Stimulated activated CD4-positive, alpha-beta T cell treated with anti-CD3 and anti-CD28 coated beads, Interleukin-1b, Interleukin-23, amount 100 ng/mL, for 1 hour (primary cell): ENCODE measurements at places on chromosomes 12 and 14.

DNA sequence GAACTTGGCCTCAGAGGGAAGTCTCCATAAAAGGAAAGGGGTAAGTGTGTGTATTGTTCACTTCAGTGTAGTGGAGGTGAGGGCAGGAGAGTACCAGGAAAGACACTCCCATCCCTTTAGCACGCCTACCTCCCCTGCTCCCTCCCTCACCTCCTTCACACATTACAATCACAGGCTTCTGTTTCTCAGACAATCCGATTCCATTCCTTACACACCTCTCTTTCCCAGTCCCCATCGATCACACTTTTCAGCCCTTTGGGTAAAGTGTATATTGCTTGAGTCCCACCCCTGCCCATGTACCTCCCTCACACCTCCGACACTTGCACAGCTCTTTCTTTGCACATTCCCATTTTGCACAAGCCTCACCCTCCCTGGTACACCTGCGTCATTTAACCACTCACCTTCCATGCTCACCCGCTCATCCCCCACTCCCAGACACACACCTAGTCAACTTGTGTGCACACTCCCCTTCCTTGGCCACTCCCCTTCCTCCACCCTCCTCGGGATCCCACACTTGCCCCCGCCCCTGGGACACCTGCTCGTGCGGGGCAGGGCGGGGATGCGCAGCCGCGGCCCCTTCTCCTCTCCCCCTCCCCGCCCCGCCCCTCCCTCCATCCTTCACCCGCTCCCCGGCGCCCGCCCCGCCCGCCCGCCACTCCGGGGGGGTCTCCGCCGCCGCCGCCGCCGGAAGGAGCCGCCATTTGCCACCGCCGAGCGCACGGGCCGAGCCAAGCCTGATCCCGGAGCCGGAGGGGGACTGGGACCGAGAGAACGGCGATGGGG lies at the start of gene MARCHF9:
Gene MARCHF9, plus strand, starts transcription at position 693 of the 783 bp plus-strand sequence. CDS start 426 bp downstream, outside the sequence.
- DNase-seq, result peak; percentile 66

- DNase-seq, result no peak
These were observed 6.6 kb upstream of the PTHLH start for GRCh38 chr12:27979145-27979544.

DNA sequence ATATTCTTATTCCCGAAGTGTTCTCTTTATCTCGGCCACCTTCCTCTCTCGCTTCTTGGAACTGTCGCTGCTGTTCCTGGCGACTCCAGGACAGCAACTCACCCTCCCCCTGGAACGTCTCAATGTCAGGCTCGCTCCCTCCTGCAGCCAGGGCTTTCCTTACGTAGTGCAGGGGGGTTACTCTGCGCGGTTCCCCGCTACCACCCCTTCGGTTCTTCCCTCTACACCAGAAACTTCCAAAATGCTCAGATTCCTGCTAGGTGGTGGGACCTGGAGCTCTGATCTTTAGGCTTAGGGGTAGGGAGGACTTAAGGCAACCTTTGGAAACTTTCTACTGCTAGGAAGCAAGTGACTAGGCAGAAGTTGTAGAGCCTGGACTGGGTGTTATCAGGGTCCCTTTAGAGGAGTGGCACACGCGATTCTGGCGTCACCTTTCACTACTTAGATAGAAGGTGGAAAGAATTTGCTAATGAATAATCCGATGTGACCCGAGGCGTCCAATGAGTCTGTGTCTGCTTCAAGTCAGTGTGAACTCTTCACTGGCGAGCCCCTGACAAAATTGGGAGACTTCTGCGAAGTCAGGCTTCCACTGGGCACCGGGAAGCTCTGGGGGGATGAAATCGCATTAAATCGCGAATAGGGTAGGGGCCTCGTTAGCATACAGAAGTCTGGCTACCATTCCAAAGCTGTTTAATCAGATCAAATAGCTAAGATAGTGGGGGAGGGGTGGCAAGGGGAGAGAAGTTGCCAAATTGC lies 900 bp upstream of the DPF3 start:
- DNase-seq, result no peak

- DNase-seq, result no peak
These were observed 1.3 kb upstream of the MRPS35 start for GRCh38 chr12:27709212-27709931.

- no peak for DNase-seq
These were observed 56.6 kb upstream of the SLC6A15 start for GRCh38 chr12:84969226-84969625.

DNA sequence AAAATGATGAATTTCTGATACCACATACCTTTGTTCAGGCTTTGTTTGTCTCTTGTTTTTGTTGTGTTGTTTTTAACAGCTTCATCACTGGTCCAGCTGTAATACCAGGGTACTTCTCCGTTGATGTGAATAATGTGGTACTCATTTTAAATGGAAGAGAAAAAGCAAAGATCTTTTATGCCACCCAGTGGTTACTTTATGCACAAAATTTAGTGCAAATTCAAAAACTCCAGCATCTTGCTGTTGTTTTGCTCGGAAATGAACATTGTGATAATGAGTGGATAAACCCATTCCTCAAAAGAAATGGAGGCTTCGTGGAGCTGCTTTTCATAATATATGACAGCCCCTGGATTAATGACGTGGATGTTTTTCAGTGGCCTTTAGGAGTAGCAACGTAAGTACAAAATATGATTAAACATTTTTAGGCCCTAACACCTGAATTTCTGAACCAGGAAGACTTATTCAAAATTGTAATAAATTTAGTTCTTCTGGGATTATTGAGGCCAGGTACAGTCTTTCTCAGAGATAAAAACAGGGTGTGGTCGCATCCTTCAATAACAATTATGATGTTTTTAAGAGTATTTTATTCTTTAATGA lies 22.4 kb downstream of the RXYLT1 start:
- DNase-seq, result no peak

DNA sequence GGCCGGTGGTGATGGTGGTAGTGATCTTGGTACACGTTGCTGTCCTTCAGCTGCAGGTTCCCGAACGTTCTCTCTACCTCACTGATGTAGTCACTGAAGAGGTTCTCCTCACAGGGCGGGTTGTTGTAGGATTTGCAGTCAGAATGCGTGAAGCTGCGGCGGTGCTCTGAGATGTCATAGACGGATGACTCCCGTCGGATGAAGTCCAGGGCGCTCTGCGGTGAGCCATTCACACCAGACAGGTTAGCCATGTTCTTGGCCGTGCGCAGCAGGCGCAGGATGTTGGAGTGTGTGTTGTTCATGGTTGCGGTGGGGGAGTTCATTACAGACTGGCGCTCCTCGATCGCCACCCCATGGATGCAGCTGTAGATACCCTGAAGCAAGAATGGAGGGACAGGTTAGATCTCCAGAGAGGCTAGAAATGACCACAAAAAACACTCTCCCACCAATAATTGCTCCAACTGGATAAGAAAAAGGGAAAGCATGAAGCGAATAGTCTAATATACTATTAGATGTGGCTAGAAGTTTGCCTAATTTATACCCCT lies 367.8 kb downstream of the EMP1 start:
- no peak for DNase-seq

GRCh38 chr14:77275041-77275580 lies 4.1 kb upstream of the NGB start:
- DNase-seq, result no peak

DNA sequence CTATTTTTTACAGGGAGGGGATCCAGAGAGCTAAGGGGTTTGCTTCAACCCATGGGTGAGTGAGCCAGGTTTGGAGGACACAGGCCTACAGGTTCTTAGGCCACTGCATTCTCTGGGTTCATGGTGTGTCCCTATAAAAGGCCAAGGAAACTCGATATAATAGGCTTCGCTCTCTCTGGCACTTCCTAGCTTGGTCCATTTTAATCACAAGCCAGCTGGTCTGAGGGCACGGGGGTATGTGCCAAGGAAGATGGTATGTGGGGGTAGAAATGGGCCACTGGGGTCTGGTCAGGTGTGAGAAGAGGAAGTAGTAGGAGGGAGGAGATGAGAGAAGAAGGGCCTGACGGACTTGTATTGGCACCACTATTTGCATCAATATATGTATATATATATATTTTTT lies 4.9 kb downstream of the ETV6 start:
- DNase-seq, result no peak

- no peak for DNase-seq
These were observed 34.8 kb upstream of the FRMD6 start for GRCh38 chr14:51616724-51617409.

DNA sequence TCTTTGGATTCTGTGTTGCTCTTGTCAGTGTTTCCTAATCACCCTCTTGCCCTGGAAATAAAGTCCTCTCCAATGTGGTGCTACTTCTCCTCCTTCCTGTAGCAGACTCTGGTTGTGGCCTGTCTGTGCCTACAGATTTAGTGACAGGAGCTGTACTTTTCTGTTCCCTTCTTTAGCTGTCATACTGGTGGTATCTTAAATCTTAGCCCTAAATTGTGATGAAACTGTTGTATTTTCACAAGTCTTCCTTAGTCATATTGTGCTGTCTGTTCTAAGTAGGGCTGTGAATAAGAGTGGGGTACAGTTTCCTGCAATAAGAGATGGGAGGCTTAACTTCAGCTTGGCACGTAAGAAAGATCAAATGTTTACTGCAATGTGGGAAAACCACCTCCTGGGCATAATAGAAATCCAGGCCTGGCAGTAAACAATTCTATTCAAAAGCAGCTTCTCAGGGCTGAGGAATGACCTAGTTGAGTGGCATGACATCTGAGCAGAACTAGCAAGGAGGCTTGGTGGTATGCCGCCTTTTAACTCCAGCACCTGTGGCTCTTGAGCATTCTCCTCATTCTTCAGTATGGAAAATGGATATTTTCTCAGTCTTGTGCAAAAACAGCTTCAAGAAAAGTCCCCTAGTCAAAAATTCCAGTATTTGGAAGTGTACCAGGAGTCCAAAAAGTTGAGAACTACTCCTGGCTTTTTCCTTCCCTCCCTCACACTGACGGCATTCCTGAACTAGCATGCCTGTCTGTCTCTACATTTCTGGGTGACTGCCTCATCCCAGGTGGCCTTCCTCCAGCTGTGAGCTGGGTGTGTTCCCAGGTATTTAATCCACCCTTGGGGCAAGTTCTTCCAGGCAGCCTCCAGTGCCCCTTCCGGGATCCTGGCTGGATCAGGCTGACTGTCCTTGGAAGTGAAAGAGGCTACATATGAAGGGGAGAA lies 19.5 kb downstream of the ANO6 start:
- DNase-seq, result no peak

- DNase-seq, result no peak
These were observed 23.2 kb downstream of the EIF2B2 start for GRCh38 chr14:75025876-75026275.

- DNase-seq, result no peak
These were observed 175.8 kb downstream of the DERA start for GRCh38 chr12:16086942-16087341.

- DNase-seq, result no peak
These were observed 21.6 kb upstream of the HNF1A start for GRCh38 chr12:120956579-120957300.

- no peak for DNase-seq
These were observed 16.0 kb upstream of the EIF5 start for GRCh38 chr14:103317976-103318580.

DNA sequence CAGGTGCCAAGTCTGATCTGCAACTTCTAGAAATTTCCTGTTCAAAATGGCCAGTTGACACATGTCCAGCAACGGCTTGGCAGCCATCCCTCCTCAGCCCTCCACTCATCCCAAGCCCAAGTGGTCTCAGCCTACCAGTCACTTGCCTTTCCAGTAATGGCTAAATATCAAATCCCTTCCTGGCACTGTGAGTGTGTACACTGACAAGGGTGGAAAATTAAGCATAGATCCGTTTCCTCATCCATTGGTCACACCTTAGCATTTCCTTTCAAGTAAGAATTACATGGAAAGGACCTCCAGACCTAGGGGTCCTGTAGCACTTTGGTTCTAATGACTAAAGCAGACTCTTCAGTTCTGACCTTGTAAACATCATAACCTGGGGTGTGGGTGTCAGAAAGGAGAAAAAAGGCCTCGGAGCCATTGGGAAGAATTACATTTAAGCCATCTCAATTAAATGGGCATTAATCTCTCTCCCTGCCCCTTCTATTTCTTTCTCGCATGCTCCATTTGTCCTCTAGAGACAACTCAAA lies 15.4 kb downstream of the LLPH start:
- DNase-seq, result no peak

DNA sequence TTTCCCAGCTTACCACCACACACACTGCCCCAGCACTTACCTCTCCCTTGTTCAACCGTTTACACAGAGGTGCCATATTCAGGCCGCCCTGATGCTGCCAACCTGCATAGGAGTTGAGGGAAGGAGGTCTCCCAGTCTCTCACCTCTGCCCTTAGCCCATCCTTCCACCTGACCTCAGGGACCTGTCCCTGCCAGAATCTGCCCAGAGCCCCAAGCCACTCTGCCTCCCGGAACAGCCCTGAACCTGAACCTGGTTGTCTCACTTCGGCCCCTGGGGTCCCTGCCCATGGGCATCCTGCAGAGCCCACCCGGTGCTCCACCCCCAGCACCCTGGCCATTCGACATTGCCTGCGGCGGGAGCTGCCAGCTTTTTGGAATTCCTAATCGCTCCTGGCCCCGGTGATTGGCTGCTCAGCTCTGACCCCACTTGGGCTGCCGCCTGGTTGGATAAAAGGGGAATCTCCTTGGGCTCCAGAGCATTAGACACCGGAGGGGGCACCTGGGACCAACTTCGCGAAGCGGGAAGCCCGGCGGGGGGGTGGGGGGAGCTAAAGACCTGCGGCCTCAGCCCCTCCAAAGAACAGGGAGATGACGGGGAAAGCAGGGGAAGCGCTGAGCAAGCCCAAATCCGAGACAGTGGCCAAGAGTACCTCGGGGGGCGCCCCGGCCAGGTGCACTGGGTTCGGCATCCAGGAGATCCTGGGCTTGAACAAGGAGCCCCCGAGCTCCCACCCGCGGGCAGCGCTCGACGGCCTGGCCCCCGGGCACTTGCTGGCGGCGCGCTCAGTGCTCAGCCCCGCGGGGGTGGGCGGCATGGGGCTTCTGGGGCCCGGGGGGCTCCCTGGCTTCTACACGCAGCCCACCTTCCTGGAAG lies at the start of gene VSX2:
Gene VSX2, plus strand, starts transcription at position 476 of the 874 bp plus-strand sequence. Its CDS starts 113 bp downstream, at position 589.
- DNase-seq, result no peak

DNA sequence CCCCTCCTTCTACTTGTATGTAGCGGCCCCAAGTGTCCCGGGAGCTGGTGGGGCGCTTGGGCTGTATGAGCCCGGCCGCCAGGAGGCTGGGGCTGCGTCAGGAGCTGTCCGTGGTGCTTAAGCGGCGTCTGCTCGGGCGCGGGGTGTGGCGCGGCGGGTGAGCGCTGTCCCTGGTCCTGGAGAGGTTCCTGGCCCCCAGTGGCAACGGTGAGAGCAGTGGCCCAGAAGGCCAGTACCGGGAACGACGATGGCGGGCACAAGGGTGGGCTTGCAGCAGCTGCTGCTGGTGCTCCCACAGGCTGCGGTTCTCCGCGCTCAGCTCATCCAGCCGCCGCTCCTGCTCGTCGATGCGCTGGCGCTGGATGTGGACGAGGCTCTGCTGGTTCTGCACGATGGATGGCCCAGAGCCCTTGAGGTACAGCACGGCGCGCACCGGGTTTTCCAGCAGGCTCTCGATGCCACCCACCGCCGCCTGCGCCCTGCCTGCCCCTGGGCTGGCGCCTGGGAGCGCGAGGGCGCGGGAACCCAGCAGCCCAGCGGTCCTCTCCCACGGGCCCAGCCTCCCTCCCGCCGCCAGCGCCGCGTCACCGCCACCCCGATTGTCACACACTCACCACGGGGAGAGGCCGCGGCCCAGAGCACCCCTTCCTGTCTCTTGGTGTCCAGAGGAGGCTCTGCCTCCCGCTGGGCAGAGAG lies 41.9 kb upstream of the FKBP4 start:
- peak; percentile 33 for DNase-seq

GRCh38 chr12:121033625-121034349 lies 5.3 kb downstream of the OASL start:
- peak; percentile 23 for DNase-seq

GRCh38 chr14:99667821-99668220 lies 16.3 kb upstream of the CYP46A1 start:
- no peak for DNase-seq

GRCh38 chr12:11805680-11806079 lies 156.2 kb downstream of the ETV6 start:
- no peak for DNase-seq

- DNase-seq, result no peak
These were observed 17.3 kb downstream of the GSG1 start for GRCh38 chr12:13085968-13086686.
